8988T (cell line): ENCODE measurements at places on chromosomes 12 and 14.
A peak's percentile ranks its signal among the peaks of the same experiment; 100 is the strongest.

- no peak for DNase-seq
Observed at GRCh38 chr14:64706593-64707193, 2.5 kb downstream of the PLEKHG3 start.

DNA sequence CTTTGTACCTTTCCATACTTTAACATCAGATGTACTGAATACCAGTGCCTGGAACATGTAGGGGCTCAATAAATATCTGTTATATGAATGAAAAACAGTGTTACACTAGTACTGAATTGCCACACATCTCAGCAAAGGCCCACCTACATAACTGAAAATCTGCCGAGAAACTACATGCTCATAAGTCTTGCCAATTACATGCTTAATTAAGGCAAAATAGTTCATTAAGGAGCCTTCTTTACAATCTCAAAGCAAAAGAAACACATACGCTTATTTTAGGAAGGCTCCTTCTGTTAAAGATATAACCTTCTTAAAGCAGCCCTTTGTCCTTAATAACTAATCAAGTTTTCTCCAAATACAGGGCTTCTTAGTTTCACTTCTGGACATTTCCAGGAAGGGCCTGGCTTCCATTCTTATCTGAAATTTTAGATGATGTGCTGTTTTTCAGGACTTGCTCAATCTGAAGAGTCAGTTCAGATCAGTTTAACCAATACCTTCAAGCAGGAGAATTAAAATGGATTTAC lies 11.5 kb downstream of the LIMA1 start:
- DNase-seq: no peak

GRCh38 chr14:65231286-65231980 lies 129.1 kb upstream of the MAX start:
- DNase-seq: no peak

DNA sequence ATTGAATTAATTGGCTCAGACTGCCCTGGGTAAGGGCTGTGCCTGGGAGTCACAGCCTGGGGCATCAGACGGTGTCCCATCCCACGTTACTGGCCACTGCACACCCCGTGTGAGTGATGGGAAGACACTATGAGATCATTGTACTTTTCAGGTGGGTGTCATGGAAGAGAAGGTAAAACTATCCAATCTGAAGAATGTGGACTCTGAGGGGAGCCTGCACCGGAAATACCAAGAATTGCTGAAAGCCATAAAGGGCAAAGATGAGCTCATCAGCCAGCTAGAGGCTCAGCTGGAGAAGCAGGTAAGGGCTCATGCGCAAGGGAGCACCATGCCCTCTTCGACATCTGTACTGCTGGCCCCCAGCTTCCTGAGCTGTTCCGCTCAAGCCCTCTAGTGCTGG lies 24.0 kb downstream of the PLEKHH1 start:
- DNase-seq: peak; percentile 55

DNA sequence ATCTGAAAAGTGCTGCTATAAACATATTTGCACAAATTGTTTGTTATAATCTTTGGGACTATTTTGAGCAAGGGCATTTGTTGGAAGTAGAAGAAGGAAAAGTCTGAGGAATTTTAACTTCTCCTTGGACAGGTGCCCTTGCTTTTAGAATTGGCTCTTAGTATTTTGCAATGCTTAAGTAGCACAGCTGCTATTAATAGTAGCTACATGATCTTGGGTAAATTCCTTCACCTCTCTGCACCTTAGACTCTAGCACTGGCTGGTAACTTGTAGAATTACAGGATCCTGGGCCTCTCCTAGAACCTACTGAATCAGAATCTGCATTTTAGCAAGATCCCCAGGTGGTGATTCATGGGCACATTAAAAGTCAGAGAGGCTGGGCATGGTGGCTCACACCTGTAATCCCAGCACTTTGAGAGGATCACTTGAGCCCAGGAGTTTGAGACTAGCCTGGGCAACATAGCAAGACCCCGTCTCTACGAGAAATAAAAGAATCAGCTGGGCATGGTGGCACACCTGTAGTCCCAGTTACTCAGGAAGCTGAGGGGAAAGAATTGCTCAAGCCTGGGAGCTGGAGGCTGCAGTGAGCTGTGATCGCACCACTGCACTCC lies 10.8 kb upstream of the TMEM120B start:
- no peak for DNase-seq

- DNase-seq: no peak
Observed at GRCh38 chr12:68121143-68121542, 38.4 kb downstream of the IFNG start.

GRCh38 chr12:118537481-118537917 lies 161.1 kb downstream of the SUDS3 start:
- no peak for DNase-seq

GRCh38 chr12:114625294-114625851 lies 58.6 kb downstream of the TBX3 start:
- DNase-seq: no peak

- DNase-seq: no peak
Observed at GRCh38 chr12:34289431-34290380, 267.4 kb downstream of the ALG10 start.

DNA sequence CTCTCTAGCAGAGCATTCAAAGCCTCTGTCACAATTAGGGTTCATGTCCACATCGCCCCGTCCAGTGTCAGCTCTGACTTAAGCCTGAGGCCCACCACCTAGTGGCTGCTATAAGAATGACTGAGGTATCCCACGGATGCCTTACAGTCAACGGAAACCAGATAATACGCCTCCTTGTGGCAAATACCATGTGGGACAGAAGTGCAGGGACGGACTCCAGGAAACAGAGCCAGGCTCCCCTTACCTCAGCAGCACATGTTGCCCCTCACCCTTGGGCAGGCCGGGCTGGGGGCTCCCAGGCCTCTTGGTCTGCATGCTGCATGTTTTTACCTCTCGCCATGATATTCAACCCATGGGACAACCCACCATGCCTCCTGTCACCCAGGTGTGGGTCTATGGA lies 86.3 kb downstream of the VWF start:
- DNase-seq: no peak

- DNase-seq: no peak
Observed at GRCh38 chr12:104532636-104533035, 75.9 kb downstream of the CHST11 start.

DNA sequence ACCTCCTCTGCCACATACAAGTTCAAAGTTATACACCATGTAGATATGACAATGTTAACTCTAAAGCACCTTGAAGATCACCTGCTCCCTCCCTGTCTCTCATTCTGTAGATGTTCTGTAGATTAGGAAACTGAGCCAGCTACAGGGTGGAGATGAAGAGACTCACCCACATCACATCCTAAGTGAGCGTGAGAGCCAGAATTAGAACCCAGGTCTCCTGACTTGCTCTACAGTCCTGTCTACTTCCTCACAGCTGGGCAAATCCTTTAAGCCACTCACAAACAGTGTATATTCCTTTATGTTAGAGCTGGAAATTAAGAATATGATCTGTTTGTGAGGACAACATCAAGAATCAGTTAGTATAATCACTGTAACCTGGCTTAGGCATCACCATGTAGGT lies 1.8 kb downstream of the APPL2 start:
- no peak for DNase-seq

DNA sequence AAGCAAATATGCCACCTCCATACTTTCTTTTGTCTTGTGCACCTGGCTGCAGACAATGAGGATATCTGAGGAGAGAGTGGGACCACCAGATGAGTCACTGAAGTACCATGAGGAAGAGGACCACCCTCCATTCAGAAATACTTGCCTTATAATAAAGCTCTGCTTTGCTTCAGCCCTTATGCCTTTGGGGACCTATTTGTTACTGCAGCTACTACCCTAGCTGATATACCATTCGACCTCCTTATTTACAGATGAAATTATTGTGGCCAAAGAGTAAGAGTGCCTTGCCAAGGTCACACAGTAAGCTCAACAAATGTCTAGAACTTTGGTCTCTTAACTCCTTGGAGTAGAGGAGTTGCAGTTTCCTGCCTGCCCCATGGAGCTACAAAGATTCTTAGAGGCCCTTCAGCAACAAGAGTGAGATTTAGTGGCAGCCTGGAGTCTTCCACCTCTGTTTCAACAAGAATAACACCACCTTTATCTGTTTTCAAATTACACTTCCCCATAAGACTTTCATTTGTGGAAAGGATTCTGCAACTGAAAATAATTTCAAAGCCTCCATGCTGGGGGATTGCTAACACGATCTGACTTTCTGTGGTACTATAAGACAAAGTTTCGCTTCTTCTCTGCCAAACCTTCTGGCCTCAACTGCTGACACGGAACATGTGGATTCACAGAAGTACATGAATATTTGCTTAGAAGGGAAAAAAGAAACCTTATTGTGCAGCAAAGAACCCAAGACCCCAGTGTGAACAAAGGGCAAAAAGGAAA lies 3.6 kb downstream of the CMKLR1 start:
- no peak for DNase-seq

DNA sequence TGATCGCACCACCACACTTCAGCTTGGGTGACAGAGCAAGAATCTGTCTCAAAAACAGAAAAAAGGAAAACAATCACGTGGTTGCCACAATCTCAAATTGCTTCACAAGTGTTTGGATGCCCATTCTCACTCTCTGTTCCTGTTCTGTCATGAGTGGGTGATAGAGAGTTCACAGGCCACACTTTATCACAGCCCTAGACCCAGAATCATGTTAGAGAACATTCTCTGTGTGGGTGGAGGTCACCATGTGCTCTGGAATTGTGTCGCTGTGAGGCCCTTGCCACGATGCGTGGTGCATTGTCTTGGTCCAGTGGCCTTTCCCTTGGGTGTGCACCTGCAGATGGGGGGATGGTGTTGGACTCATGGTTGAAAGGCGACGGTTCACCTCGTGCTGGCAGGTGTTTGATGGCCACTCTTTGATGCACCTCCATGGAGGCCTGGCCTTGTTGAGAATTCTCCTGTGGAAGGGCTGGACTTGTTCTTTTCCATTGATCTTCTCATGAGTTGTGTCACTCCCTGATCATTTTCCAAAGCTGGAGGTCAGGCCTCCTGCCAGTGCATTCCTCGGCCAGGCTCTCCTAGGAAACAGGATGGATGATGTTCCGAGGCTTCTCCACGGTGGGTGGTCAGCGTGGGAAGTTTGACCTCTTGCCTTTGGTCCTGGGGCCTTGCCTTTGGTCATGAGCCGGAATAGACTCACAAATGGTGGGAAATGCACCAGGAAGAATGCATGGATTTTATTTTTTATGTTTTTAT lies 91.9 kb downstream of the SLC24A4 start:
- DNase-seq: no peak

DNA sequence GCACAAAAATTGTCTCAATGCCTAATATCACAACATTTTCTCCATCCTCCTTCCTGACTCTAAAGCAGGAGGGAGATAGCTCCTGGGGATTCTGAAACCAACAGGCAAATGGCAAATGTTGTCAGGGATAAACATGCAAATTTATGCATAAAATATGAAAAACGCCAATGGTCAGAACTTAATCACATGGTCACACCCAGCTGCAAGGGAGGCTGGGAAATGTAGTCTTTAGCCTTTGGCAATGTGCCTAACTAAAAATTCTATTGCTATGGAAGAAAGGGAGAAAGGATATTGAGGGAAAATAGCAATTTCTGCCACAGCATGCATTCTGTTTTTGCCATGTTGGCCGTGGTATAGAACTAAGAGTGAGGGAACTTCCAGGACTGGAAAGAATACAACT lies 11.7 kb upstream of the OASL start:
- DNase-seq: no peak
